ENCODE measurements at places on chromosomes 4 and X.

DNA sequence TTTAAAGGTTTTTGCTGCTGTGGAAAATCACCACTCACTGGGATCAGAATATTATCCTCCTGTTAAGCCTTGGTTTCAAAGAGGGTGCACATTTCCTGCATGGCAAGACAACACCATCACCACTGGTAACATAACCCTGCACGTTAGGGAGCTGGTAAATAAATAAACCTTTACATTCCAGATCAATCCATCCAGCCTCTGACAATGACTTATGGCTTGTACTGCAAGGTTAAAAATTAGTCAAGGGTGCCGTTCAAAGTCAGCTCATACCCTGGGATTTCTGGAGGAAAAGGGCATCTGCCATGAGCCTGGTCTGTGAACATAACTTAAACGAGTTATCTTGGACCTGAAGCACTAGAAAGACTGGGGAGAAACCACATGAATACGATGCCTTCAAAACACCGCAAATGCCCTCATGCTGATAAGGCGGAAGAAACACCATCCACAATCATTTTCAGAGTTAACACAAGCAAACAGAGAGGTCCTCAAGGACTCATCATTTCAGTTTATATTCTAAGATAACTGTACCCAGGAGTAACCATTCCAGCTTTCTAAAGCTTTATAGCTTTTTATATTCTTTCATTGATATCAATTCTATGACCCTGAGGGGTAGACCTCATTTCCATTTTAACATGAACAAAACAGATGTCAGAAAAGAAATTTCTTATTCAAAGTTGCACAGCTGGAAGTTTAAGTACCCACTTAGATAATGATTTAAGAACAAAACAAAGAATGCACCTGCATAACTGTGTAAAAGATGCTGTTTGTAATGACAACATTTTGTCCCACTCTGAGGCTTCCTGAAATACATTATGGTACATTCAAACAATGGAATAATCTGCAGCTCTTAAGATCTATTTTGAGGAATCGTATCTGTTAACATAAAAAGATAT, 103.1 kb downstream of the NPNT start:
- DNase-seq: no peak

GRCh38 chr4:26020083-26020668, 106.2 kb downstream of the SMIM20 start:
- DNase-seq: peak; percentile 51

- no peak for DNase-seq
Measured at GRCh38 chrX:123731987-123732669, 724 bp downstream of the THOC2 start.

- no peak for DNase-seq
Measured at GRCh38 chr4:104451573-104451972, 43.1 kb downstream of the CXXC4 start.

DNA sequence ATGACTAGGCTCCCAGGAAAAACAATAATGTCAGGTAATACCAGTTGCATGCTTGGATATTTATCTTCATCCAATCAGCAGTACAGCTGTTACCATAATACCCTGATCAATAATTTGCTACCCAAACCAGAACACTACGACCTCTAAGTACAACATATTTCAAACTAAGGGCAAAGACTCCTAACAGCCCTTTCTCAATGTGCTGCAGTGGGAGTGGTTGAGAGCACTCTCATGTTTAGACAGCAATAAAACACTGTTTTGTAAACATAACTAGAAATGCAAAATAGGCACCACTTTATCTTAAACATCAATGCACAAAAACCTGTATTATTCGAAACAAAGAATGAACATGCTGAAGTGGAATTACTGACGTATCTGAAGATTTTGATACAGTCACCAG, 28.9 kb downstream of the PPARGC1A start:
- no peak for DNase-seq

GRCh38 chr4:128168701-128169100, 107.6 kb downstream of the LARP1B start:
- no peak for DNase-seq

- no peak for DNase-seq
Measured at GRCh38 chr4:128287141-128287870, at the start of gene PGRMC2. TSS of gene PGRMC2 (minus strand) at chr4:128287813. CDS start at chr4:128287790, 23 bp downstream.

DNA sequence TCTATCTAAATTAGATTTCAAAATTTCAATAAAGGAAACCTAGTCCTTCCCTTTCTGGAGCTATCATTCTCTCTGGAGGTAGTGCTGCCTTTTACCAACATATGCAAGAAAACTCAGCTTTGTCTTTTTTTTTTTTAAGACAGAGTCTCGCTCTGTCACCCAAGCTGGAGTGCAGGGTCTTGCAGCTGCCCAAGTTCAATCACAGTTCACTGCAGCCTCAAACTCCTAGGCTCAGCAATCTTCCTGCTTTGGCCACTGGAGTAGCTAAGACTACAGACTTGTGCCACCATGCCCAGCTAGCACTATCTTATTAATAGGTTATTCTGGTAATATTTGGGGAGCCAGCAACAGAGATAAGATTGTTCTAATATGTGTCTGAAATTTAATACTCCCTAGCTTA, 12.3 kb downstream of the AASDH start:
- DNase-seq: no peak
